ENCODE measurements at places on chromosomes 2 and 18. TPM values are rescaled to one million over a fixed set of nuclear protein-coding genes. Genes with fewer than 3 reads are reported as not detected.

DNA sequence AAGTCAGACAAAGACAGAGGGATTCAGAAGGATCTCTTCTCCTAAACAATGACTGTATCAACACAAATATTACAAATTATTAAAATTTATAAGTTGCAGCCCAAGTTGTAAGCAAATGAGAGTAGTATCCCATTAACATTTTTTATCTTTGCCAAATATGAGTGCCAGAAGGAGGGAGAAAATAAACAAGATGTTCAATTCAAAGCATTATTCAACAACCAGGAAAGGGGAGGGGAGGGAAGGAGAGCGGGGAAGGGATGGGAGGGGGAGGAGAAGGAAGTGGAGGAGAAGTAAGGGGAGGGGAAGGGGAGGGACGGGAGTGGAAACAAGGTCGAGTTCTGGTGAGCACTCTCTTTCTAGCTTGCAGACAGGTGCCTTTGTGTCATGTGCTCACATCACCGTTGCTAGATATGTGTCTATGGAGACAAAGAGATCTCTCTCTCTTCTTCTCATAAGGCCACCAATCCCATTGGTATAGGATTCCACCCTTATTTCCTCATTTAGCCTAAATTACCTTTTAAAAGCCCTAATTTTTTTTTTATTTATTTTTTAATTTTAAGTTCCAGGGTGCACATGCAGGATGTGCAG, 679.6 kb upstream of the CHAC2 start:
- DNase-seq: no peak

GRCh38 chr18:3281456-3282400, 19.8 kb downstream of the MYL12B start:
- DNase-seq: no peak

GRCh38 chr2:64092502-64092901, 51.7 kb downstream of the PELI1 start:
- no peak for DNase-seq

- no peak for DNase-seq
Measured at GRCh38 chr2:12702168-12703121, 14.3 kb upstream of the TRIB2 start.

The RESP18 gene
- total RNA-seq: not detected

The CDH19 gene
- 9.6 TPM for total RNA-seq

The SPATA3 gene
- not detected for total RNA-seq

The TOGARAM2 gene
- 0.78 TPM for total RNA-seq

The DGUOK gene
- total RNA-seq: 47.5 TPM

- DNase-seq: no peak
Measured at GRCh38 chr18:12088731-12089375, 4.8 kb upstream of the ANKRD62 start.

- DNase-seq: no peak
Measured at GRCh38 chr2:150174056-150174805, 313.2 kb downstream of the RND3 start.

DNA sequence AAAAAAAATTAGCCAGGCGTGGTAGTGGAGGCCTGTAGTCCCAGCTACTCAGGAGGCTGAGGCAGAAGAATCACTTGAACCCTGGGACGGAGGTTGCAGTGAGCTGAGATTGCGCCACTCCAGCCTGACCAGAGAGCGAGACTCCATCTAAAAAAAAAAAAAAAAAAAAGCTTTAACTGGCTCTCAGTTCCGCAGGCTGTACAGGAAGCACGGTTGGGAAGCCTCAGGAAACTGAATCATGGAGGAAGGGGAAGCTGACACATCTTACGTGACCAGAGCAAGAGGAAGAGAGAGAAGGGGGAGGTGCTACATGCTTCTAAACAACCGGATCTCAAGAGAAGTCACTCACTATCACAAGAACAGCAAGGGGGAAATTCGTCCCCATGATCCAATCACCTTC, 505.6 kb upstream of the SLC8A1 start:
- no peak for DNase-seq

- DNase-seq: no peak
Measured at GRCh38 chr2:172456002-172456401, 28.6 kb downstream of the ITGA6 start.

- DNase-seq: no peak
Measured at GRCh38 chr2:95024960-95025405, 525 bp upstream of the MAL start.

The PER2 gene
- total RNA-seq: 25.1 TPM

DNA sequence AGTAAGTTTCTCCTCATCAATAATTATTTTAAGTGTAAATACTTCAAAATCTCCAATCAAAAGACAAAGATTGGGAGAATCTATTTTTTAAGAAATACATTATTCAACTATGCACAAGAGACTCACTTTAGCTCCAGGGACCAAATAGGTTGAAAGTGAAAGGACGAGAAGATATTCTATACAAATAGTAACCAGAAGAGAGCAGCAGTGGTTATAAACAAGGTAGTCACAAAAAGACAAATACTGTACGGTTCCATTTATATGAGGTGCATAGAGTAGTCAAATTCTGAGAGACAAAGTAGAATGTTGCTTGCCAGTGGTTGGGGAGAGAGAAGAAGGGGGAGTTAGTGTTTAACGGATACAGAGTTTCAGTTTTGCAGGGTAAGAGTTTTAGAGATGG, 69.8 kb downstream of the POU3F3 start:
- no peak for DNase-seq

GRCh38 chr2:188131281-188131680, 160.4 kb upstream of the GULP1 start:
- no peak for DNase-seq

GRCh38 chr2:214135966-214136365, 274.9 kb upstream of the VWC2L start:
- DNase-seq: no peak

The CDK15 gene
- 7.7 TPM for total RNA-seq
